Activated T-helper 1 cell treated with anti-CD3 and anti-CD28 coated beads, Interleukin-2, amount 50 U/mL, for 16 hours (primary cell): ENCODE measurements at places on chromosomes 2 and 18.

DNA sequence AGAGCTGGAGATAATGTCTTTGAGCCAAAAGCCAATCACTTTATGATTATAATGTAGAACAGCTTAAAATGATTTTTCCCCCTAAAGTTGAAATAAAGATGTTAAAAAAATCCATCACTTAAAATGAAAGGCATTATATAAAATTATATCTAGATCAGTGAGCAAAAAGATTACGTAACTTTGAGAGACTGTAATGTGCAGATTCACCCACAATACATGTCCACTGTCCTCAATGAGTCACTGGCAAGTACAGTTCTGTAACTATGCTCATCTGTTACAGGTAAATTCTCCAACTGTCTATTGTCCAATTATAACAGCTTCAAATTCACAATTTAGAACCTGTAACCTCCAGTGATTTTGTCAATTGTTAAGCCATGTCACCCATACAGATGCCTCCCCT, 19.0 kb downstream of the FAM161A start:
- no peak for DNase-seq

DNA sequence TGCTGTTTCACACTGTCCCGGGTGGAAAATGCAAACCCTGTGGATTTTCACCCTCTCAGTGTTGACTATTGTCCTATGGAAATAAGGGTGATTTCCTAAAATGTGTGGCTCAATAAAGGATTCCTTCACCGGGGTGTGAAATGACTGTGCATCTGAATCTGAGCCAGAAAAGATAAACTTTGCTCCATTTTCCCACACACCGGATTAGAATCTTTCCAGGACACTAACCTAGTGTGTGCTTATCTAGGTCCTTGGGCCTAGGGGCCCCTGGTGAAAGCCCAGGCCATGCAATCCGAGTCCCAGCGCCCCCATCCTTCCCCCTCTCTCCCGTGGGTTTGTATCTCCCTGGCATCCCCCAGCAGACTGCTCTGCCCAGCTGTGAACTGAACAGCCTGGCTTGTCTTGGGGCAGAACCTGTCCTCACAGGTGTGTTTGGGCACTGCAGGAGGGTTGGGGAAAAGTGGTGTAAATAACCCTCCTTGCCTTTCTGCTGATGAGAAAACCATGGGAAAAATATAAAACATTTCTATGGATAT, 17.3 kb downstream of the KLHL29 start:
- DNase-seq, result no peak

DNA sequence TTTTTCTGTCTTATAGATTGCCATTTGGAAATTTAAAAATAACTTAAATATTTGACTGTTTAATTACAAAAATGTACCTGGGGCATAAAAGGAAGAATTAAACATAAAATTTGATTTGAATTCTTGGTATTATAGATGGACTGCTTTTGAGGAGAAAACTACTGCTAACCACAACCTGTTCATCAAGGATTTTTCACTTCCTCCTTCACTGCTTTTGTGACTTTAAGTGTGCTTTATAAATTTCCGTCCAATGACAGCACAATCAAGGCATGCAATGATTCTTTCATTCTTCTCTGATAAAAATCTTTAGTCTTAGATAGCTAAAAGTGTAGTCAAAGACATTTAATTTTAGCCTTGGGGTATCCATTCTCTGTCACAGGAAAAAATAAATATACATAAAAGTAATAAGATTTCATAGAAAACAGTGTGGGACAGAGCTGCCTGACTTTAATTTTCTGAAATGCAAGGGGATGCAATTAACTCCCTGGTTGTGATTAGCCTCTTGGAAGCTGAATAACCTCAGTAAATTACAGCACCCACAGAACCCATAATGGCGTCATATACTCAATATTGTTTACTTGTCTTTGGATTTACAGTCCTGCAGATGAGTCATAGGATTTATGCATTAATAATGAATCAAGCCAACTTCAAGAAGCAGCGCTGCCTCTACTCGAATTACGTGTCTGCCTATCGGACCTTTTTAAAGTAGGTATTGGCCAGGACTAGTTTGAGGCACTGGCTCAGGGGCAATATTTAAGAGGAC, 587.9 kb downstream of the NRXN1 start:
- DNase-seq, result no peak

DNA sequence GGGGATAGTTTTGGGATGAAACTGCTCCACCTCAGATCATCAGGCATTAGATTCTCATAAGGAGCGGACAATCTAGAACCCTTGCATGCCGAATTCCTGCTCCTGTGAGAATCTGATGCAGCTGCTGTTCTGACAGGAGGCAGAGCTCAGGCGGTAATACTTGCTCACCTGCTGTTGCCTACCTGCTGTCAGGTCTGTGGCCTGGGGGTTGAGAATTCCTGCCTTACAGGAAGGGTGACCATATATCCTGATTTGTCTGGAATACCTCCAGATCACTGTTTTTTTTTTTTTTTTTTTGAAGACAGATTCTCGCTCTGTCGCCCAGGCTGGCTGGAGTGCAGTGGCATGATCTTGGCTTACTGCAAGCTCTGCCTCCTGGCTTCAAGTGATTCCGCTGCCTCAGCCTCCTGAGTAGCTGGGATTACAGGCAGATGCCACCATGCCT, 21.7 kb downstream of the ACSL3 start:
- no peak for DNase-seq

GRCh38 chr2:24015562-24016375, 5.9 kb downstream of the MFSD2B start:
- no peak for DNase-seq

DNA sequence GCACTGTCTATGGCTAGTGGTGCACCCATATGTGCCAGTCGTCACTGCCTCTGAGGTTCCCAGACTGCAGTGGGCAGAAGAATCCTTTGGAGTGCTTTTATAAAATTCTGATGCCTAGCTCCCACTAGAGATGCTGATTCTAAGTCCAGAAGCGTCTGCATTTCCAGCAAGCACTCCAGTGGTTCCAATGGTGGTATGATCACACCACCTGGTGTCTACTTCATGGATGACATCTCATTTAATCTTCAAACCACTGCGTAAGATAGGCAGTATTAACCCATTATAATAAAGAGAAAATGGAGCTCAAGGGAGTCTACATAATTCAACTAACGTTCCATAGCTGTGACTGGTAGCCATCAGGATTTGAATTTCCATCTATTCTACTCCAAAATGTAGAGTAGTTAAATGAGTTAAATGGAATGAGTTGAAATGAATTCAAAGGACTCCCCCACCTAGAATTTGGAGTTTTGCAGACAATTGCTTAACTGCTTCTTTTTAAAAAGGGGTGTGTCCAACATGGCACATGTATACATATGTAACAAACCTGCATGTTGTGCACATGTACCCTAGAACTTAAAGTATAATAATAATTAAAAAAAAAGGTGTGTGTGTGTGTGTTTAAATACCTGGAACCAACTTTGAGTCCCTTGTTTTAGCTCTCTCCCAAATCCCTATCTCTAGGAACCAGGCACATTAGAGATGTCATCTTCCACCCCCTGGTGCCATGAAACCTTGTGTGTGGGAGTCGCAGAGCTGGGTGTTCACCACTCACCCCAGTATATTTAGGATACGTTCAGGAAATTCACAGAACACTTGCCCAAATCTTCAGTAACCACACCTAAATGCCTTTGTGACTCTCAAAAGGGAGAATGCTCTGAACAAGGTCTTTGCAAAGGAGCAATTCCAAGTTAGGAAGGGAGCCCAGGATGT, 14.1 kb downstream of the LAMA3 start:
- DNase-seq, result no peak

- no peak for DNase-seq
Measured at GRCh38 chr2:10839813-10840212, 27.2 kb upstream of the PDIA6 start.

- DNase-seq, result no peak
Measured at GRCh38 chr2:10126632-10127026, 4.1 kb downstream of the RRM2 start.

GRCh38 chr2:66110608-66111007, 324.3 kb upstream of the MEIS1 start:
- no peak for DNase-seq

DNA sequence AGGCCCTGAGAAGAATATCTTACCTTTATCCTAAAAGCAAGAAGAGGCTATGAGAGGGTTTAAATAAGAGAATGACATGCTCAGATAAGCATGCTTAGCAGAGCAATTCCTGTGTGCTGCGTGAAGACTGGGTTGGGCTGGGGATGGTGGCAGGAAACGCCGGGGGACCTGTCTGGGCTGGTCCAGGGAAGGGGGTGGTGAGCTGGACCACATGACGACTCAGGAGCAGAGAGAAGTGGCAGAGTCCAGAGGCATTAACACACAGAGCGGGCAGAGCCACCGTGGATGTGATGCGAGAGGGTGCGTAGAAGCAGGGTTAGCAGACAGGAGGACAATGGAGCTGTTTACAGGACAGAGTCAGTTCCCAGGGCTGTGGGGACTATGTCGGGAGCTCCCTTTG, 84.5 kb downstream of the ZBTB7C start:
- DNase-seq, result no peak

GRCh38 chr2:231687133-231687852, 21.0 kb upstream of the PTMA start:
- DNase-seq, result peak; percentile 35

- no peak for DNase-seq
Measured at GRCh38 chr2:150917961-150918713, 343.5 kb downstream of the RBM43 start.

- DNase-seq, result no peak
Measured at GRCh38 chr18:23133860-23134779, 1.2 kb upstream of the CABLES1 start.

GRCh38 chr2:156800781-156801361, 364.7 kb downstream of the GPD2 start:
- DNase-seq, result no peak

DNA sequence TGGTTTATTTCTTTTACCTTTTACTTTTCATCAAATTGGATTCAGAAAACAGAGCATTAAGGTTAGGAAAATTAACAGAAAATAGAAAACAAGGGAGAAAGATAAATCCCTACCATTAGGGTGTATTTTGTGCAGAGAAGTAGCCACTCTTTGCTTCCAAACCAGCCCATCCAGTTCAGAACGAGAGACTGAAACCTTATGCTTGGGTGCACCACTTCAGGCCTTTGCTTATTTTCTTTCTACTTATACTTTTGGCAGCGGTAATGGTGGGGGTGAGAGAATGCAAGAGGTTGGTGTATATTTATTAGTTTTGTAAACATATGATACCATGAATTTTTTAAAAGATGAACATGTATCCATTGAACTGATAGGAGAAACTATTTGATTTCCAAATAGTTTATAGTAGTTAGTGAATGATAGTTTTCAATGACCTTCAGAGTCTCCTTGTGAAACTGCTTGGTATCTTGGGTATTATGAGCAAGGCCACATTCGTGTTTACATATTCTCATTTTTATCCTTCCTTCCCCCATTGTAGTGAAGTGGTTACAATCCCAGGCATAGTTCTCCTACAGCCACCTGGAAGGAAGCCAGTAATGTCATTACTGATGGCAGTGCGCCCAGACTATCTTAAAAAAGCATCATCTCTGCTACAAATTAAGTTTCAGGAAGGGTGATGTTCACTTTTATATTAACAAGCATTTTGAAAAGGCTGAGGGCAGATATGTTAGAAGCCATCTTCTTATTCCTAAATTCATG, 60.8 kb downstream of the MFSD6 start:
- no peak for DNase-seq

DNA sequence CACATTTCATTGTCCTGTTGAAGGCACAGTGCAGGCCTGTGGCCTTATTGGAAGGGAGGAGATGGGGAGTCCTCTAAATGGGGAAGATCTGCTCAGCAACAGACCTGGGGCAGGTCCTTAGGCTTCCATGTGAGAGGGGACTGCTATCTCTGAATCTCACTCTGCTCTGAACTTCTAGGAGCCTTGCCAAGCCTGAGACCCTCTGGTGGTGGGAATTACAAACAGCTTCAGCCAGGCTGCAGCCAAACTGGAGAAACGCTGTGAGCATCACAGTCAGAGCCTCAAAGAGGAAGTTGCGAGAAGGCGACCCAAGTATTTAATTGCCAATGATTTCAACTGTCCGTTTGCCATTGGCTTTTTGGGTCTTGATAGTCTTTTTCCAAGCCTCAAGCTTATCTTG, 66.8 kb upstream of the MC2R start:
- DNase-seq, result no peak

DNA sequence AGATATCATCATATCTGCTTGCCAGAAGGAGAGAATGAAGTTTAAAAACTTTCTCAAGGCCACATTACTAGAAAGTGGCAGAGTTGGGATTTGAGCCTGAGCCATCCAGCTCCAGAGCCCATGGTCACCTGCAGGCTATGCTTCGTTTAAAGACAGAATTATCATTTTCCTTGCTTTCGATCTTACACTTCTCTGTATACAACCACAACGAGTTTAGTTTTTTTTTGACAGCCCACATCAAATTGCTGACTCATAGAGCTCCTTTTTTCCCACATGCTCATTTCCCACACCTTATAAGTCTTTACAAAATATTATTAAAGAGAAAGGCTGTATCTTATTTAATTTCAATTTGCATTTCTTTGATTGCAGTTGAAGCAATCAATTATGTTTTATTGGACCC, 6.5 kb downstream of the PLEK start:
- DNase-seq, result no peak

- no peak for DNase-seq
Measured at GRCh38 chr2:196108604-196109003, 40.0 kb upstream of the DNAH7 start.

GRCh38 chr2:33013684-33014110, 66.9 kb downstream of the LTBP1 start:
- no peak for DNase-seq

DNA sequence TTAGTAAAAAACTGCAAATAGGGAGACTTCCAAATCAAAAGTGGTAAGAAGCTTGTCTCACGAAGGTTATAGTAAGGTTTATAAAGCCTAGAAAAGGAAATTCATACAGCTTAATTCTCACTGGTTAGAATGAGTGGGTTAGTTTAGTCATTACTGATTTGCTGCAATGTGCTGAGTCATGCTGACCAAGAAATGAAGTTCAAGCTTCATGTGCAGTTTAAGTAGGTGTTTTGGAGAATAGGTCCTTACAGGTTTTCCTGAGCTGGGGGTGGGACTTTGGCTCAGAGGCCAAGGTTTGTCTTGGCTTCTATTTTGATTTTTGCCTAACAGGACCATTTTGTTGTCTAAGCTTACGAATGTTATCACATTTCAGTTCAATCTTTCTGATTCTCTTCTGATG, 15.1 kb downstream of the CLIP4 start:
- DNase-seq, result peak; percentile 8

DNA sequence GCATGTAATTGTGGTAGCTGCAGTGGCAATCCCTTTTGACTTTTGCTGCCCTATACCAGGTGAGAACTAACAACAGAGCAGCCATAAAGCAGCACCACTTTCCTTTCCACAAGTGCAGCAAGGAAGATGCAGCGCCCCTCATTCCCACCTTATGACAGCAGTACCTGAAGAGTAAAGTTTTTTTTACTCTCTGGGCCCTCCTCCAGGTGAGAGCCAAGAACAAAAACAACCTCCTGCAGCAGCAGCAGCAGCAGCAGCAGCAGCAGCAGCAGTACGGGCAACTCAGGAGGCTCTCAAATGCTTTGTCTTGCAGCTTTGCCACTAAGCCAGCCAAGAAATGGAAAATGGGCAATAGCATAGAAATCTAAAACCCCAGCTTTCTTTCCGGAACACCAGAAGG, 397.5 kb downstream of the FIGN start:
- DNase-seq, result no peak

GRCh38 chr2:199055336-199055735, 402.4 kb downstream of the SATB2 start:
- no peak for DNase-seq
